H9 (cell line): ENCODE measurements at places on chromosomes 3 and 15. TPM values are rescaled to one million over a fixed set of nuclear protein-coding genes. Genes with fewer than 3 reads are reported as not detected.

- H3K27me3 ChIP-seq: no peaks in the 10 kb centered on the region
- no peak overlapping the region for H3K27ac ChIP-seq
- no peaks in the 10 kb centered on the region for H3K4me1 ChIP-seq
These were observed 6.2 kb upstream of the NEO1 start for GRCh38 chr15:73046073-73046472.

- no peak for DNase-seq
- H3K27me3 ChIP-seq: no peaks in the 10 kb centered on the region
- no peaks in the 10 kb centered on the region for H3K36me3 ChIP-seq
- H3K27ac ChIP-seq: no peak overlapping the region
- no peaks in the 10 kb centered on the region for H3K4me1 ChIP-seq
- H3K4me3 ChIP-seq: no peak overlapping the region
These were observed 80.1 kb upstream of the DGKG start for GRCh38 chr3:186442162-186442561.

DNA sequence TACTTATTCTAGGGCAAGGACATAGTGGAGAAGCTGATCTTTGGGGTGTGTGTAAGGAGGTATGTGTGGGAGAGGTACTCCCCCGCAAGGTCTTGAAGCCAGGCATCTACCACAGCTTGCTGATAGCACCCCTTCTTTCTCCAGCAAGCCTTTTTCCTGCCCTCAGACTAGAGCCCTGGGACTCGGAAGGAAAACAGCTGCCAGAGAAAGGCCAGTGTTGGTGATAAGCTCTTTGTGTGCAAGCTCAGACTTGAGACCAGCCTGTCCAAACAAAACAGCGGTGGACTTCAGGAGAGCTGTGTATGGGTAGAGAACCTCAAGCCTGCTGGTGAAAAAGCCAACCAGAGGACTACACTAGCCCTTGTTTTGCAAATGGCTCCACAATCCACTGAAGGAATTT lies 1028.6 kb downstream of the MCTP2 start:
- peak; percentile 31 for DNase-seq
- H3K27ac ChIP-seq: no peak overlapping the region
- H3K36me3 ChIP-seq: no peaks in the 10 kb centered on the region
- H3K4me1 ChIP-seq: no peaks in the 10 kb centered on the region

GRCh38 chr3:114929971-114930732 lies 216.9 kb downstream of the ZBTB20 start:
- H3K4me1 ChIP-seq: no peaks in the 10 kb centered on the region
- DNase-seq: no peak
- no peaks in the 10 kb centered on the region for H3K27me3 ChIP-seq
- H3K36me3 ChIP-seq: no peaks in the 10 kb centered on the region
- H3K27ac ChIP-seq: no peak overlapping the region
- no peak overlapping the region for H3K4me3 ChIP-seq

The C2CD4A gene
- not detected in 2 replicates for total RNA-seq

The ANKRD34C gene
- total RNA-seq: not detected in 2 replicates
